ENCODE measurements at places on chromosomes 12 and 14. TPM values are rescaled to one million over a fixed set of nuclear protein-coding genes. Genes with fewer than 3 reads are reported as not detected.

The TMEM132C gene
- 1.2 TPM for polyA plus RNA-seq

The CERS5 gene
- 40.0 TPM for polyA plus RNA-seq

The SOS2 gene
- 32.7 TPM for polyA plus RNA-seq

The CRACR2A gene
- polyA plus RNA-seq, result 1.5 TPM

The GAPDH gene
- polyA plus RNA-seq, result 2,917 TPM

The DPY19L2 gene
- 5.0 TPM for polyA plus RNA-seq

The SSPN gene
- 72.9 TPM for polyA plus RNA-seq

The COX8C gene
- polyA plus RNA-seq, result 0.43 TPM

The GRIN2B gene
- 0.97 TPM for polyA plus RNA-seq

DNA sequence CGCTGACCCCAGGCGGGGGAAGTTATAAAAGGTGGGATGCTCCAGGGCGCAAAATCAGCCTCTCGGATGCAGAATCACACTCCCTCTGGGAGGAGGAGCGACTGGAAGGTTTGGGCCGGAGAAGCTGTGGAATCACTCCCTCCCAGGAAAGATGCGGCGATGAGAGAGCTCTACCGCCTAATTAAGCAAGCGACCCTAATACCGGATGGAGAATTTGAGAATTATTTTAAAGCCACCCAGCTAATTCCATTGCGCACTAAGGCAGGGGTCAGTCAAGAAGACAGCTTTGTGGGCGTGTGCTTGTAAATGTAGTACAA is 1.9 kb downstream of the COL2A1 start:
- peak; percentile 26 for DNase-seq

DNA sequence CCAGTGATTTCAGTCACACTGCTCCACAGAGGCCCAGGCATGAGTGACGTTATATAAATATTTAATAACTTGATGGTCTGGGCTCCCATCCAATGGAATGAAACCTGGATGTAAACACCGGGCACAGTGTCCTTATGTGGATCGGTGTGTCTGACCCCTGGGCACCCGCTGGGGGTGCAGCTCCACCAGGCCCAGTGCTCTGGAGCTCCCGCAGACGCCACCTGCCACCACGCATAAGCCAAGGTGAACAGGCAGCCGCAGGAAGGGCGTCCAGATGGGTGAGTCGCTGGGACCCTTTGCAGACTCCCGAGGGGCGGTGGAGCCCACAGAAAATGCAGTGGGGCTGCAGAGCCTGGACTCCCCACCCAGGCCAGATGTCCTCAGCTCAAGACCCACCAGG is 121.6 kb downstream of the SCARB1 start:
- no peak for DNase-seq

DNA sequence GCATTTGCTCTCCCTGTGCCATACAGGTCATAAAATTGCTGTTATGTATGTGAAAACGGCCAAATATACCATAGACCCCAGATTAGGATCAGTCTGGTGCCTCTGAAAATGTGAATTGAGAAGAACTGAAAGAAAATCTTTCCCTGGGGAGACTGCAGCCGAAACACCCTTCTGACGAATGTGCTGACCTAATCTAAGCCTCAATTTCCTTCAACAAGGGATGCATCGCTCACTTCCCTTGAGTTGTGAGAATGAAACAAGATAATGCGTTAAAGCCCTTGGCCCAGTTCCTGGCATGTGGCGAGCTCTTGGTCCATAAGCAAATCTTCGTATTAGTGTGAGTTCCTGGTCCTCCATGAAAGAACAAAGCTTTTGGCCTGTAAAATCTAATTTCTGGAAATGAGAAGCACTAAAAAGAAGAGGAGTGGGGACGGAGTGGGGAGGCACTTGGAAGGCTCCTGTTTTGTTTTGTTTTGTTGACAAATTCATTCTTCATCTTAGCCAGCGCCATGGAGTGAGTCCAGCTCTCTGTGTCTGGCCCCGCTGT is 49.5 kb upstream of the RTRAF start:
- DNase-seq, result peak; percentile 41

DNA sequence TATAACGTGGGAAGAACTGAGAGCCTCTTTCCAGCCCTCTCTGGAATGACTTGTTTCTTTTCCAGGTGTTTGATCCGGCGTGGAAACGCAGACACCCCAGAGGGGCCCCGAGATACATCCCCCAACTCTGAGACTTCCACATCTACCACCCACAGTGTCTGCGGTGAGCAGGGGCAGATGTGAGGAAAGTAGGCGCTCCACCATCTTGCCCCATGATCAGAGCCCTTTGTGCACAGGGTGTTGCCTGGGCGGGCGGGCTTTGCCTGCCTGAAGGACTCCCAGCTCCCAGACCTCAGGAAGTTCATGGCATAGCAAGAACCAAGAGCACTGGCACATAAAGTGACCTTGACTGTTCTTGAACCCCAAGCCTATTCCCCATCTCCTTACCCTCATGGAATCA is 2.8 kb downstream of the CARMIL3 start:
- no peak for DNase-seq

- DNase-seq, result peak; percentile 83
Measured at GRCh38 chr14:105476097-105476830, 1.6 kb downstream of the CRIP2 start.

GRCh38 chr12:82817368-82817767 is 130.7 kb downstream of the TMTC2 start:
- no peak for DNase-seq

GRCh38 chr12:49557187-49557916 is 10.6 kb downstream of the MCRS1 start:
- no peak for DNase-seq

DNA sequence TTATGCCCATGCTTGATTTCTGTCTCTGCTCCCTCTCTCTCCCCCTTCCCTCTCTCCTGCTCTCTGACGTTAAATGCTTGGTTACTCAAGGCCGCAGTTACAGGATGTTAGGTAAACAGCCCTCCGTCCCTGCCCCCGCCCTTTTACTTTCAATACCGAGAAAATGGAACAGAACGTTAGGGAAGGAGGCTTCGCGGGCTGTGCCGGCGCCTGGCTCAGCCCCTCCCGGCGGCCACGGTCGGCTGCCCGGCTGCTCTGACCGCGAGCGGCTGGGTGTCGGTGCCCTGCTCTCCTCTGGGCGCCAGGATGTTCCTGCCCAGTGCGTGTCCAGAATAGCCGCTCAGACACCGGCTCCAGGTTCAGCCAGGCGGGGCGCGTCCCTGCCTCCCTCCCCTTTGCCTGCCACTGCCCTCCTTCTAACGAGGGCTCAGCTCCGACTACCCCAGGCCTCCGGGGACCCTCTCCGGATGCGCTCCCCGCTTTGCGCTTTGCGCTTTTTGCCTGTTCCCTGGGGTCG is 166.1 kb downstream of the ADCK1 start:
- DNase-seq, result peak; percentile 16

DNA sequence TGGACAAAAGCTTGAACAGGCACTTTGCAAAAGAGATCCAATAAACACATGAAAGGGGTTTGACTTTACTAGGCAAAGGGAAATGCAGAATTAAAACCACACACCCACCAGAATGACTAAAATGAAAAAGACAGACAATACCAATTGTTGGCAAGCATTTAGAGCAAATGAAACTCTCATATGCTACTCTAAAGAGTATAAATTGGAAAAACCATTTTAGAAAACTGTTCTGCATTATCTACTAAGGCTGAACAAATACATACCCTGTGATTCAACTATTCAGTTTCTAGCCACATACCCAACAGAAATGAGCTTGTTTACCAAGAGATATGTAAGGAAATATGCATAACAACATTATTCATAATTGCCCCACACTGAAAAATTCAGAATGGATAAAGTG is 8.5 kb upstream of the IL22 start:
- no peak for DNase-seq

GRCh38 chr12:98085046-98085755 is 430.2 kb upstream of the TMPO start:
- peak; percentile 55 for DNase-seq

DNA sequence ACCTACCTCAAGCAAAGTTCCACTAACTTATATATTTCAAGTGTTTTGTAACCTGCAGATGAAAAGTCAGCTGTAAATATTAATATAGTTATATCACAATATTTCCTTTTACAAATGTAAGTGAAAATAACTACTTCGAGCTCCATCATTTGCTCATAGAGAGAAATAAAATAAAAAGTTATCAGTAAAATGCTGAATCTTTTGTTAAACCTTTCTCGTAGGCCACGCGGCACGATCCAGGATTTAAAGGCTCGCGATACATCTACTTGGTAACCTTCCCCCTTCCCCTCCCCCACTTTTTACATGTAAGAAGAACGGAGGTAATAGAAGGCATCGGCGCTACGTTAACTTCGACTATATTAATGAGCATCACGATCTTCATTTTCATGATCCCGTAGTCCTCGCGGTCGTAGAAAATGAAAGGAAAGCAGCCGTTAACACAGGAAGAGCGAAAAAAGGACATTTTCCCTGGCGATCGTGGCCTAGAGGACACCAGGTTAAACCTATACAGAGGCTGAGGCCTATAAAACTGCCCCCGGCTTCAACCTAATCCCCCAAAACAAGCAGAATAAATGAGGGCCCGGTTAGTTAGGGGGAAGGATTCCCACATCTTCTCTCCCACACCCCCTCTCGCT is 508 bp downstream of the HNRNPC start:
- DNase-seq, result peak; percentile 82

DNA sequence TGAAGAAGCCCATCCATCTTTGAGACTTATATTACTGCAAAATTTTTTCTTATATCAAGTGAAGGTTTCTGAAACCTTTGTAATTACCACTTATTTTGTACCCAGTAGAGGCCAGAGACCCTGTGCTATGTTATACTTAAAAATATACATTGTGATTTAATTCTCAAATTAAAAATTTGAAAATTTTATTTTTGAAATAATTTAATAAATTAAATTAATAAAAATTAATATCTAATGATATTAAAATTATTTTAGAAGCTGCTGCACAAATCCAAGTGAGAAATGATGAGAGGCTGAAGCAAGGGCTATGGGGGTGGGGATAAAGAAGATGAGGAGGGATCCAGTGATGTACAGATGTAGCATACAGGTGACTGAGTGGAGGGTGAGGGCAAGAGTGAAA is 258.8 kb downstream of the APAF1 start:
- DNase-seq, result no peak

DNA sequence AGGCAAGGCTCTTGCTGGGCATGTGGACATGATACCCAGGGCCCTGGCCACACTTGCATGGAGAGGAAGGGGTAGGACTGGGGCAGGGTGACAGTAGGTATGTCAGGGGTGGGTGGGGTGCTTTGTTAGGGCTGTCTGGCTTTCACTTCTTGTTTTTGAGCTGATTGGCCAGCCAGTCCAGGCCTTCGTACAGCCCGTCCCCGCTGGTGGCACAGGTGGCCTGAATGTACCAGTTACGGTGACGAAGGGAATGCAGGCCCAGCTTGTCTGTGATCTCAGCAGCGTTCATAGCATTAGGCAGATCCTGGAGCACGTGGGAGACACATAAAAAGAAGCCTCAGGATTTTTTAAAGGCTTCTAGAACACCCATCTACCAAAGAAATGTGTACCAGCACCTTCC is 13.5 kb upstream of the FKBP11 start:
- DNase-seq, result no peak

- no peak for DNase-seq
Measured at GRCh38 chr14:62800577-62800976, 244.7 kb downstream of the KCNH5 start.

DNA sequence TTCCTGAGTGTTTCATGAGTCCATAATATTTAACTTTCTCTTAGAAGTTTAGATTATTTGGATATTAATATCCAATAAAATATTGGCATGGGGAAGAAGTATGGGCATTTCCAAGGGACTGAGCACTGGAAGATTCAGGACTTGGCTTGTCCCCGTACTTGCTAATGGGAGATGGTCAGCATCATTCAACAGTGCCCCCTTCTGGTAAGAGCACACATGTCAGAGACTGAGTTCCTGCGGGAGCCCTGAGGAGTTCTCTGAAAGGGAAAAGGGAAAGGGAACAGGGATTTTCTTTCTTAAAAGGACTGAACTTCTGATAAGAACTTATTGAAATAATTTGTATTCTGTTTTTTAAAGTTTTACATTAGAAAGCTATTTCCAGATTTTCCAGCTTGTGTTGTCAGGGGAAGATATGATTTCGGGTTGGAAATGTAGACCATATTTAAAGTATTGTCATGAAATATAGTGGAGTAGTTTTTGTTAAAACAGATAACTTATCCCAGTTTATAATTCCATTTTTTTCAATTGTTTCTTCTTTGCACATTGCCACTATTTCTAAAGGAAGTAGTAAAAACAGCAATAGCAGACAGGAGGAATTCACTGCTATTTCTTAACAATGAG is 59.8 kb upstream of the C12orf71 start:
- peak; percentile 82 for DNase-seq

DNA sequence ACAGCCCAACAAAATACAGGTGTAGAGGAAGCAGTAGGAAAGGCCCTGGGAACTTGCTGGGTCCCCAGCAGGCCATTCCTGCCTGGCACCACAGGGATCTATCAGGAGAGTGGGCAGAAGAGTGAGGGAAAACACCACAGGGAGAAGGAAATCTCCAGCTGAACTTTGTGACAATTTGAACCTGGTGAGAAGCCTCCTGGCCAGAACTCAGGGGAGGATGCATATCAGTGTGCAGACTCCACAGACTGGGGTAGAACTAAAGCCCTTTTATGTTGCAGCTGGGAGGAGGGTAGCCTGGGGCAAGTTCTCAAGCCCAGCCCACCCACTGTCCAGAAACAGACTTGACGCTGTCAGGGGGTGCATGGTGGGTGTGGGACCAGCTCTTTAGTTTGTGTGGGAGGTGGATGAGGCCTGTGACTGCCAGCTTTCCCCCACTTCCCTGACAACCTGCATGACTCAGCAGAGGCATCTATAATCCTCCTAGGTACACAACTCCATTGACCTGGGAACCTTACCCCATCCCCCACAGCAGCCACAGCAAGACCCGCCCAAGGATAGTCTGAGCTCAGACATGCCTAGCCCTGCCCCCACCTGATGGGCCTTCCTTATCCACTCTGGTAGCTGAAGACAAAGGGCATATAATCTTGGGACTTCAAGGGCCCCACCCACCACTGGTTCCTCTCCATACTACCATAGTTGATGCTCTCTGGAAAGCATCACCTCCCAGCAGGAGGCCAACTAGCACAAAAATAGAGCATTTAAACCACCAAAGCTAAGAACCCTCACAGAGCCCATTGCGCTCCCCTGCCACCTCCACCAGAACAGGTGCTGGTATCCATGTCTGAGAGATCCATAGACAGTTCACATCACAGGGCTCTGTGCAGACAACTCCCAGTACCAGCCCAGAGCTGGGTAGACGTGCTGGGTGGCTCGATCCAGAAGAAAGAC is 28.9 kb downstream of the PNN start:
- DNase-seq, result no peak

DNA sequence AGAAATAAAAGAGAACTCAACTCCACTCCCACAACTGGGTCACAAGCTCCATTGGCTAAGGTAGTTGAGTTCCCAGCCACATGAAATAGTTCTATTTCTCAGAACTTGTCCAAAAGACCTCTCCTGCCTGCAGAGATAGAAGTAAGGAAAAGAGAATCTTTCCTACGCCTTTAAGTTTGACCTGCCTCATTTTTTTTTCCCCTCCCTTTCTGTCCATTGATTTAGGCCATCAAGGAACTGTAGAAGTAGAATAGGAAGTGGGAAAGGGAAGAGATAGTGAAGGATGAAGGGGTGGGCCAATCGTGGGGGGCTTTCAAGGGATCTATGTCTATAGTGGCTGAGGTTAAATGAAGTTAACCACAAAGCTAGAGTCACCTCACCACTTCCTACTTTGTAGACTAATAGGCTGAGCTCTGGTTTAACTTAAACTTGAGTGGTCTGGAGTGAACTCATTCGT is 13.9 kb upstream of the NUDT4 start:
- DNase-seq, result no peak

GRCh38 chr14:102684298-102684663 is 91.8 kb downstream of the RCOR1 start:
- DNase-seq, result no peak

- DNase-seq, result peak; percentile 85
Measured at GRCh38 chr12:67426067-67426466, 156.9 kb downstream of the CAND1 start.
